ENCODE measurements at places on chromosomes 5 and 9. TPM values are rescaled to one million over a fixed set of nuclear protein-coding genes. Genes with fewer than 3 reads are reported as not detected.

- DNase-seq = peak; percentile 45
Measured at GRCh38 chr9:17462869-17463464, 115.9 kb upstream of the SH3GL2 start.

DNA sequence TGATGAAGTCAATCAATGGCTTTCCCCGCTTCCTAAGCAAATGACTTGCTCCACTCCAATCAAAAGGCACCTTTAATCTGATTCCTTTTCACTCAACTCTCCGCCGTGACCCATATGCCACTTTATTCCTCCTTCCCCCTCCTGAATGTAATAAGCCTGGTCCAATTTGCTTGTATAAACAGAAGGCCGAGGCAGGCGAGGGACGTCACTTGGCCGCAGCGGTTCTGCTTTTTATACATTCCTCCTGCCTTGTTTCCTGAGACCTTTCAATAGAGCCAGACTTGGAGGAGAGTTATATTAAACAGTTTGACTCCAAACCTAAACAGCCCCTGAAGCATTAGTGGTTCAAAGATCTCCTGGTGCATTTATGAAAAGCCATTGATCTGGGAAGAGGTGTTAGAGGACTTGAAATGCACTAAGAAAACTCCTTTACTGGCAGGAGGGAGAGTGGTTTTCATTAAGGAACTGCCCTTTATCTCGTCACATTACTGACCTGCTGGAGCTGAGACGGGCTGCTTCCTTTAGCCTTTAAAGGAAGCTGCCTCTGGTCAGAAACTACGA lies 273.4 kb downstream of the SLIT3 start:
- DNase-seq = no peak

DNA sequence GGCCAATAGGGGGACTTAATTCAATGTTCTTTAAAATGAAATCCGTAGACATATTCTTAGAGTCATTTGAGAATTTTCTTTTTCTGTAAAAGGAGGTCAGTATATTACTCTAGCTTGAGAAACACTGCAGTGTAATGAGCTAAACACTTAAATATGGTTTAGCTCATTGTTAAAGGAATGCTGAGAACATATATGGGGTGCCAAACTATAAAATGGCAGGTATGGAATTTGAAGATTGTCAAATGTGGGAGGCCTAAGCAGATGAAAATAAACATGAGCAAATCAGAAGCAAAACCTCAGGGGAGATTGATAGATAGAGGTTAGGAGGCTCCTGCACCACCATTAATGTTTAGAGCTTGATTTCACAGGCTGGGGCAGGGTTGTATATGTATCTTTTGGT lies 57.9 kb downstream of the STX17 start:
- DNase-seq = no peak

- DNase-seq = peak; percentile 48
Measured at GRCh38 chr9:121634329-121635261, 16.8 kb upstream of the DAB2IP start.

- DNase-seq = no peak
Measured at GRCh38 chr5:122816756-122817155, 28.7 kb upstream of the SNX24 start.

DNA sequence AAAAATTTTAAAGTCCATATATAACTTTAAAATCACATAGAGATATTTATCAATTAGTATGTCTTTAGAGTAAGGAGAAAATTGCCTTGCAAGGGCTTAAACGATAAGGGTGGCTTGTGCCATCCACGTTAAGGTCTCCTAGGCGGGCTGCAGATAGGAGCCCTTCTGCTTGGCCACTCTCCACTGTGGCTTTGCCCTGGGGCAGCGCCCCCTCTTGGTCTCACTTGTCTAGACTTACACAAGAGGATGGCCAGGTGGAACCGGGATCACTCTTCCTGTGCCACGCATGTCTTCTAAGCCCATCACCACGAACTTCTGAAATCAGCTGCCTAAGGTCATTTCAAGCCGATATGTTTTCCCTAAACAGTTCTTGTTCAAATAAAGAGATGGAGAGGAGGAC lies 2.9 kb downstream of the FPGS start:
- no peak for DNase-seq

TMEM174 gene
- not detected for total RNA-seq

PROB1 gene
- 0.17 TPM for total RNA-seq

MTRR gene
- total RNA-seq = 109 TPM

TAF11L10 gene
- total RNA-seq = not detected
